PC-9 (cell line): ENCODE measurements at places on chromosomes 12 and 14.

- H3K4me1 ChIP-seq, result 0 out of 2 replicates have a peak, but pooled peaks cover 7% of the 10 kb centered on the region
- DNase-seq, result no peak
- no peaks in the 10 kb centered on the region for H3K27me3 ChIP-seq
- H3K27ac ChIP-seq, result no peak overlapping the region
- H3K36me3 ChIP-seq, result no peaks in the 10 kb centered on the region
Observed at GRCh38 chr14:56241461-56241860, 123.2 kb downstream of the PELI2 start.

DNA sequence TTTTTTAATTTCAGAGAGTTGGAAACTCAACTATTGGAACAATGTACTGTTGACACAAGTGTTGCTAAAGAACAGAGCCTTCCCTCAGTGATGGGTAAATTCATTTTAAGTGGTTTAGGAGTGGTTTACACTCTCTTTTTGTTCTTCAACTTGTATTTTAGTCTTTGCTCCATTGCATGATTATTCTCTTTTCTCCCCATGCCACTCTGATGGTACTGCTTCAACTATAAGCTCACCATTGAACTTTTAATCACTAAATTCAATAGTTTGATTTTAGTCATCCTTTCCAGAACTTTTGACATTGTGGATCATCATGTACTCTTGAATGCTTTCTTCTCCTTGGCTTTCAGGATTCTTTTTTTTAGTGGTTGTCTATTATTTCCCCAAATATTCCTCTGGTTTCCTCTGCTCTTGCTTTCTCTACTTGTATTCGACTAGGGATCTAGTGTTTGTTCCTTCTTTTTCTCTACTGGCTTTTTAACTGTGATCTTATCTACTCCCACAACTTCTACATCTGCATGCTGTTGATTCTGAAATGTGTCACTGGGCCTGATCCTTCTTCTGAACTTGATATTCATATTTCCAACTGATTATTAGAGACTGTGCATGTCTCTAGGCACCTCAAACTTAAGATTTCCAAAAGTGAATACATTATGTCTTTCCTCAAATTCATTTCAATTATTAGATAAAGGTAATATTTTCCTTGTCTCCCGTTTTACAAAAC lies 15.4 kb downstream of the ACTR10 start:
- no peak overlapping the region for H3K4me3 ChIP-seq
- H3K27me3 ChIP-seq, result no peaks in the 10 kb centered on the region
- no peak overlapping the region for H3K27ac ChIP-seq
- H3K4me1 ChIP-seq, result no peaks in the 10 kb centered on the region
- no peak for DNase-seq
- H3K36me3 ChIP-seq, result no peaks in the 10 kb centered on the region; the same call in 1 of the 2 replicates

GRCh38 chr12:99619389-99620158 lies 28.0 kb upstream of the GARIN6 start:
- no peak for DNase-seq
- no peaks in the 10 kb centered on the region for H3K4me1 ChIP-seq
- H3K36me3 ChIP-seq, result no peaks in the 10 kb centered on the region
- H3K27ac ChIP-seq, result no peak overlapping the region
- H3K4me3 ChIP-seq, result no peak overlapping the region
- no peaks in the 10 kb centered on the region for H3K27me3 ChIP-seq

GRCh38 chr14:74586681-74587362 lies 25.2 kb downstream of the LTBP2 start:
- H3K27me3 ChIP-seq, result no peaks in the 10 kb centered on the region
- H3K27ac ChIP-seq, result no peak overlapping the region
- no peak overlapping the region for H3K4me3 ChIP-seq
- H3K36me3 ChIP-seq, result no peaks in the 10 kb centered on the region; the same call in 1 of the 2 replicates
- DNase-seq, result no peak
